Stimulated activated naive CD4-positive, alpha-beta T cell (primary cell): ENCODE measurements at places on chromosomes 1 and 21.
A peak's percentile ranks its signal among the peaks of the same experiment; 100 is the strongest.

- peak; percentile 64 for DNase-seq
Measured at GRCh38 chr1:39973503-39974135, 18.7 kb downstream of the MFSD2A start.

- peak; percentile 19 for DNase-seq
Measured at GRCh38 chr1:156625436-156626078, 6.3 kb downstream of the HAPLN2 start.

DNA sequence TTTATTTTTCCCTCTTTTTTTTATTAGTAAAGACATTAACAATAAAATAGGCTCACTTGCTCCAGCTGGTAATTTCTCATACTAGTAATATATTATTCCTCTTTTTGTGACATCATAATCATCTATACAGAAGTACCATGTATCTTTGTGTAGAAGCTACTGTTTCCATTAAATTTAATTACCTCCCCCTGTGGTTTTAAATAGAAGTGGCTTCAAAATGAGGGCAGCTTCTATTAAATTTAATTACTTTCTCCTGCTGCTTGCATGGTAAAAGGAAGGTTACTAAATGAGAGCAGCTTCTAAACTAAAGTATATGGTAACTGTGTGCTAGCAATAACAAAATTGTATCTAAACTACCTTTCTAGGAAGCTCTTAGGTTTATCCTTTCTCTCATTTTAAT, 94.0 kb downstream of the DPYD start:
- DNase-seq, result no peak

DNA sequence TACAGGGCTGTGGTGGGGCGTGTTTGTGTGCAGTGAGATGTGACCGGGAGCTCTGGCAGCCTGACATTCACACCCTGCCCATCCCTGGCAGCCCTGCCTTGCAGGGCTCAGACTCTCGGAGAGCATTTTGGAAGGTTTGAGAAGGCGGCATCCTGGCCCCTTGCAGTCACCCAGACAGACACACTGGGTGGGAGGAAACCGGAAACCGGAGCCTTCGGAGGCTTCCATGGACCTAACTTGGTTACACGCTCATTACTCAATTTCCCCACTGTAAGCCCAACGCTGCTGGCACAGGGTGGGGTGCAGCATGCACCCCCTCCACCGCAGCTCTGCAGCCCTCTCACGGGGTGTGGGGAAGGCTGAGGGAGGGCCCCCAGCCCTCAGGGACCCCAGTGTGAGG, 22.2 kb upstream of the RSPO1 start:
- DNase-seq, result no peak

- DNase-seq, result no peak
Measured at GRCh38 chr1:240734001-240734400, 122.0 kb upstream of the GREM2 start.

DNA sequence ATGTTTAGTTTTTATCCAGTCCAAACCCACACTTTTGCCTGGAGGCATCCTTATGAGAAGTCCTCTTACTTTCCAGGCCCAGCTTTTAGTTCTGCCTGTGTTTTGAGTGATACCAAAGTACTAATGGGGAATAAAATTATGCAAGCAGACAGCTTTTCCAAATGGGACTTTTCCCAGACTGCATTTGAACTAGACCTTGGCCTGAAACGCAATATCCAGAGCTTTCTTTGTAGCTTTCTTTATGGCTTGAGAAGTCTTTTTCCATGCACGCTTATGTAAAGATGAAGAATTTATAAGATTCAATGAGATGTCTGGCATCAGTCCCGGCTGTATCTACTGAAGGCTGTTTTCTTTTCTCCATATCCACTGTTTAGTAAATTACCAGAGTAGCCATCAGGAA, 236.6 kb upstream of the RAB4A start:
- DNase-seq, result no peak

DNA sequence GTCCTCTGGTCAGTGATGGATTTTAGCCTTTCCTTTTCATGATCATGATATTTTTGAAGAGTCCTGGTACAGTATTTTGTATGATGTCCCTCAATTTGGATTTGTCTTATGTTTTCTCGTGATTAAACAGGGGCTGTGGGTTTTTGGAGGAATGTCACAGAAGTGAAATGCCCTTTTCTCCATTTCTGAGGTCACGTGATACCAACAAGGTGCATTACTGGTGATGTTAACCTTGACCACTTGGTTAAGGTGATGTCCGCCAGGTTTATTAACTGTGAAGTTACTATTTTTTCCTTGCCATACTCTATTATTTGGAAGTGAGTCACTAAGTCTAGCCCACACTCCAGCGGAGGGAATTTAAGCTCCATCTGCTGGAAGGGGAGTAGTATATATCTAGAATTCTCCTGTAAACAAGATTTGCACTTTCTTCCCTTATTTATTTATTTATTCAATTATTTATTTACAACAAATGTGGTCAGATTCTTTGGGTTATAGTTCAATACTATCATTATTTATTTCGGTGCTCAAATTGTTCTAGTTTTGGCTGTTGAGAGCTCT, 123.4 kb downstream of the HIVEP3 start:
- no peak for DNase-seq

GRCh38 chr21:27715131-27715530, 748.2 kb upstream of the ADAMTS5 start:
- no peak for DNase-seq

- DNase-seq, result no peak
Measured at GRCh38 chr1:47545912-47546483, 108.2 kb downstream of the FOXD2 start.

- no peak for DNase-seq
Measured at GRCh38 chr21:38740090-38740489, 65.6 kb upstream of the ETS2 start.
